ENCODE measurements at places on chromosomes 1 and 21. TPM values are rescaled to one million over a fixed set of nuclear protein-coding genes. Genes with fewer than 3 reads are reported as not detected.
A peak's percentile ranks its signal among the peaks of the same experiment; 100 is the strongest.

DNA sequence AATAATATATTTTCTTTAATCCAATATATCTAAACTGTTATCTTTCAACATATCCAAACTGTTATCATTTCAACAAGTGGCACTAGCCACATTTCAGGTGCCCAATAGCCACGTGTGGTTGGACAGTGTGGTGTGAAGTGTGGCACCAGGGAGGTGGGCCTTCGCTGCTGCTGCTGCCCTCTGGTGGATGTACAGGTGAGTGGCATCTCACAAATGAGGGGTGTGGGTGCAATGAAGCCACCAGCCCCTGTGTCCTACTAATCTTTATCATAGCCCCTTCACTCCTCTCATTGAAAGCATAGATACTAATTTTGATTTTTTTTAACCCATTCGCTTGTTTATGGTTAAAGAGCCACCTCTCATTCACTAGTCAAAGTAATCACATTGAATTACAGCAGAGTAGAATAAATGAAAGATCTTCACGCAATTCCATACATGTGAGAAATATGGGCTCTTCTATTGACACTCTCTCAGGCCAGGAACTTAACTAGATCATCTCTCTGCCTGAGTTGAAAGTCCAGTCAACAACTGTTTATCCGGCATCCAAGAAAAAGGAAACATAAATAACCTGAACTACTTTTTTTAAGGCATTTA, 499.2 kb downstream of the OMA1 start:
- no peak for DNase-seq

DNA sequence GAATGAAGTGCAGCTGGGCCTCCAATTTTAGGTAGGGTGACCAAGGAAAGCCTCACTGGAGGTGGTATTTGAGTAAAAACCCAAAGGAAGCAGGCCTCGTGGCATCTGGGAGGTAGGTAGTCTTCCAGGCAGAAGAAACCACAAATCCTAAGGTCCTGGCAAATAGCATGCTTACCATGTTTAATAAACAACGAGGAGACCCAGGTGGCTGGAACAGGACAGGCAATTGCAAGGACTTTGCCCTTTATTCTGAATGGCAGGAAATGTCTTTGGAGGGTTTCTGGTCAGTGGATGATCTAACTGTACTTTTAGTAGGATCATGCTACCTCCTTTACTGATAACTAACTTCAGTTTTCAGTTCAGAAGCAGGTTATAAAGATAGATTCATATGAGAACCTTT, 52.2 kb downstream of the EPB41 start:
- no peak for DNase-seq

DNA sequence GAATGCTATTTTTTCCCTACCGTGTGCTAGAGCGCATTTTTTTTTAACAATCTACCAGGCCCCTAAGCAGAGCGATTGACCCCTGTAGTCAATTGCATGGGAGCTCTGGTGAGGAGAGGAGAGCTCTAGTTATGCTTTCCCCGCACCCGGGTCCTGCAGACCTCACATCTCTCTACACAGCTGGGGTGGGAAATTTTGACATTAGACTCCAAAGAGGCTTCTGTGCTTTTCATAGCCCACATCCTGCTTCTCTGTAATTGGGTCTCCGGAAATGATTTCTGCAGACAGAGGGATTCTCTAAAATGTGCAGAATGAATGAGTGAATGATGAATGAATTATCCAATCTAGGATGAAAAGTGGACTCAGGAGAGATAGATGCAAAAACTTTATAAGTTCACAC, 41.5 kb upstream of the DUSP10 start:
- no peak for DNase-seq

- DNase-seq = no peak
These were observed 307.3 kb upstream of the DUSP10 start for GRCh38 chr1:222049176-222049575.

Gene KRTAP19-2
- polyA plus RNA-seq = not detected

GRCh38 chr1:41291195-41291594, 49.1 kb upstream of the SCMH1 start:
- no peak for DNase-seq

GRCh38 chr1:216815260-216816131, 92.3 kb upstream of the ESRRG start:
- DNase-seq = peak; percentile 76

DNA sequence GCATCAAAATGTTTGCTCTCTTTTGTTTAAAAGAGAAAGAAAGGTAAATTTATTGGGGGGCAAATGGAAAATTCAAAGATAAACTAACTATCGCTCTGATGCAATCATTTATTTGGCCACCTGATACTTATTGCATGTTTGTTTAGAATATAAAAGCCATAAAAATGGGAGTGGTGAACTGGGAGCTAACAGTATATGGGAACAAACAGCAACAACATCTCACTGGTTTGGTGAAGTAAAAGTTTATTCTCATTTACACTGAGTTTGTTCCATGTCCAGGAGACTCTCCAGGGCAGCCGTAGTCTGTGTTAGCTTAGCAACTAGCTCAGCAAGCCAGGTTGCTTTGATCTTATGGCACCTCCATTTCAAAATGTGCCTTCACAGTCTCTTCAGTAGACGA, 20.4 kb downstream of the C4BPA start:
- DNase-seq = no peak

Gene TRIM17
- 8.5 TPM for polyA plus RNA-seq

- no peak for DNase-seq
These were observed 2.1 kb downstream of the MYBPH start for GRCh38 chr1:203173566-203173965.

DNA sequence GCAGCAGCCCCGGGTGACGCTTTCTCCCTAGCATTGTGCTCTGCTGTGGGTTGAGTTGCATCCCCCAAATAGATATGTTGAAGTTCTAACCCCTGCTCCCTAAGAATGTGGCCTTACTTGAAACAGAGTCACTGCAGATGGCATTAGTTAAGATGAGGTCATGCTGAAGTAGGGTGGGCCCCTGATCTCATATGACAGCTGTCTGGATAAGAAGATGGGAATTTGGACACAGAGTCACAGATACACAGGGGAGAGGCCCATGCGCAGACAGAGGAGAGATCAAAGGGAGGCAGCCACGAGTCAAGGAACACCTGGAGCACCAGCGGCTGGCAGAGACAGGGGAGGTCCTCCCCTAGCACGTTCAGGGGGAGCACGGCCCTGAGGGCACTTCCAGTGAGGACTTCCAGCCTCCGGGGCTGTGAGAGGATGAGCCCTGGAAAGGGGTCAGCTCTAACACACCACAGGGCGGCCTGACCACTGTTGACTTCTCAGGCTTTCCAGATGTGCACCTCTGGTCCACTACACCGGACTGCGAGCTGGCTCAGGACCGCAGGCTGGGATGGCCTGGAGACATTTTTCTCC, 46.4 kb downstream of the ABCG1 start:
- no peak for DNase-seq

DNA sequence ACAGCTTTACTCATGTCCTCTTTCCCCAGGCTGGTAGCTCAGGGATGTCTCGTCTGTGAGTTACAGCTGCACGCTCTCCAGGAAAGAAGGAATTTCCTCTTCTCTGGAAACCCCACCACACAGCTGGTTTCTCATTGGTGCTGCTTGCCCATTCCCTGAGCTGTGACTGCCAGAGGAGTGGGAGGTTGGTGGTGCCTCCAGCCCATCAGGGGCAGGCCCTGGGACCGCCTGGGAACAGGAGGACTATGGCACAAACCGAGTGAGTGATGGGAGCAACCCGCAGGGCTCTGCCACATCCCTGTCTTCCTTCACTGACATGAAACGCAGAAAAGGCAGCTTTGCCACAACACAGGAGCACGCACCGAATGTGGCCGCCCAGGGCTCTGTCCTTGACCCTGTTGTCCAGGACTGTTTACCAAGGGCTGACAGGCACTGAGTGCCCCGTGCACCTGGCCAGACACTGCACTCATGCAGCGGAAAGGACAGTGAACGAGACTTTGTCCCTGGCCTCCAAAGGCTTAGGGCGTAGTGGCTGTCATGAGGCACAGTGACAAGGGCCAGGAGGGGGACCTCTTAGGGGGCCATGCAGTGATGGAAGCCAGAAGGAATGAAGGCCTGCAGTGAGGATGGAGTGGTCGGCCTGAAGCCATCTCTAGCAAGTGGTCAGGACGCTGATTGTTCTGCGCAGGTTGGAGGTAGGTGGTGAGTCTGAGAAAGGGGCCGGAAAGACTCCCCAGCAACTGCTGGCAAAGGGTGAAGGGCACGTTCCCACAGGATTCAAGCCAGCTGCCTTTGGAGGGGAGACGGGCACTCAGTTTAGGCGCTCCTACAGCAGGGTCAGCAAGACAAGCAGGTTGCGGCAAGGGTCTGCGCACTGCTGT, 1.7 kb upstream of the CCNL2 start:
- DNase-seq = no peak

GRCh38 chr1:211280910-211281309, 21.7 kb downstream of the RCOR3 start:
- DNase-seq = no peak
